ENCODE measurements at places on chromosomes 12 and 14.

DNA sequence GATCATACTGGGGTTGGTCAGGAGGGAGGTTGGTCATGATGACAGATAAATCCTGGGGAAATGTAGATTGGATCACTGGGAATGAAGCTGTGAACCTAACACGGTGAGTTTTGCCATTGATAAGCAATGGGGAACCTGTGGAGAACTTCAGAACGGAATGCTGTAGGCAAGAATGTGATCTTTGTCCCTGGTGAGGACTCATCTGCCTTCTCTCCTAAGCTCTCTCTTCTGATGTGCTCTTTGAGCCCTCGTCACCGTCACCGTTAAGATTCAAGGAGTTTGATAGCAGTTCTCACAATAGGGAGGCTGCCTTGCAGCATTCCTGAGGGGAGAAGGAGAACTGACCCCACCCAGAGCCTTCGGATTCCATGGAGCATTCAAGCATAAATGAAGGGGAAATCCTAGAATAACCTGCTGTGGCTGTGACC lies 217.6 kb downstream of the ANO6 start:
- no peak for DNase-seq

DNA sequence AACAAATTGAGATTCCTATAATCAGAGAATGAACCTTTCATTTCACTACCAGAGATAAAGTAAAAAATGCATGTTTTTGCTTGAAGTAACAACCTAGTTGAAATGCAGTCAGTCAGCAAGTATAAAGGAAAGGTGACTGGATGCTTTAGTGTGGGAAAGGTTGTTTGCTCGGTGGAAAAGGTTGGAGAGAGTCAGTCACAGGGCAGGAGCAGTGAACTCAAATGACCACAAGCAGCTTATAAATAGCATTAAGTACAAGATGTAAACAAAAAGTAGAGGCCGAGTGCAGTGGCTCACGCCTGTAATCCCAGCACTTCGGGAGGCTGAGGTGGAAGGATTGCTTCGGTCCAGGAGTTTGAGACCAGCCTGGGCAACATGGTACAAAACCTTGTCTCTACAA lies 98.1 kb upstream of the FGD4 start:
- DNase-seq = no peak

GRCh38 chr12:66900616-66901015 lies 221.7 kb upstream of the GRIP1 start:
- DNase-seq = no peak

DNA sequence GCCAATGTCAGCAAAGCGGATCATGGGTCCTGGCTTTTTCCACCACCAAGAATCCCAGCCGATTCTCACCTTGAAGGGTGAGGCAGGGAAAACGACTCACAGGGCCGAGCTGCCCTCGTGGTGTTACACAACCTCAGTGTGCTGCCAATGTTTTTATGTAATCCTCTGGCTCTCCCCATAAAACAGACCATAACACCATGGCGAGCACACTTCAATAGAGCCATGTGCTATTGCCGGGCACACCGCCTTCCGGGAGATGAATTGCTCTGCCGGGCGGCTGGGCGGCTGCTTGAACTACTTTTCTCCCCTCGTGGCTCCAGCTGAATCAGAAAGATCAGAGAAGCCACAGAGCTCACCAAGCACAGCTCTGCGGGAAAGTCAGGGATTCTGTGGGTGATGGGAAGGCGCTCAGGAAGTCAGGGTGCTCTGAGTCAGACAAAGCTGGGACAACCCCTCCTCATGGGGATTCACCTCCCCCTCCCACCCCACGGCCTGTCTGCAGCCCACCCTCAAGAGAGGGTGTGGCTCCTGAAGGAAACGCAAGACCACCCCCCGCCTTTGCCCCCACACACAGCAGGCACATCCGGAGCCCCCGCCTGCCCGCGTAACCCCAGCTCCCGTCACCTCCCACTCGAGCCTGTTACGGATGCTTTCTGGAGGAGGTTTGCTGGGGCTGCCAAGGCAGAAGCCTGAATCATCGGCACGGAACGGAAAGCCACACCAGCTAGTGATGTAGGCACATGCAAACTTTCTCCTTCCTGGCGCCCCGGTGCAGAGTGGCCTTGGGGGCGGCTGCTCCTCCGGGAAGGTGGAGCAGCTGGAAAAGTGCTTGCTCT lies 1.8 kb downstream of the GALNT9 start:
- peak; percentile 22 for DNase-seq

DNA sequence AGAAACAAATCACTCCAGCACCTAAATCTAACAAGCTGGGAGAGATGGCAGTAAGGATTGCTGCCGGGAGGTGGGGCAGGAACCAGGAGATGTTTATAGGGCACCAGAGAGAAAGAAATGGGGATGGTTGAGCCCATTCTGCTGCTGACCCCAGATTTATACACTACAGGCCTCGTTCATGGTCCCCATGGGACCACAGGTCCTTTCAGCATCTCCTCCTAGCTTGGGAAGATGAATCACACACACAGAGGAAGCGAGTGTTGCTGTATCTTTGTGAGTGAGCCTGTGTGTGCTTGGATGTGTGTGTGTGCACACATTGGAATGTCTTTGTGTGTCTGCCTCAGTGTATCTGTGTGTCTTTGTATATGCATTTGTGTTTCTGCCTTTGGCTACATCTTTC lies 49.7 kb upstream of the FICD start:
- DNase-seq = no peak

GRCh38 chr12:55789171-55789570 lies 28.4 kb downstream of the SARNP start:
- DNase-seq = no peak

DNA sequence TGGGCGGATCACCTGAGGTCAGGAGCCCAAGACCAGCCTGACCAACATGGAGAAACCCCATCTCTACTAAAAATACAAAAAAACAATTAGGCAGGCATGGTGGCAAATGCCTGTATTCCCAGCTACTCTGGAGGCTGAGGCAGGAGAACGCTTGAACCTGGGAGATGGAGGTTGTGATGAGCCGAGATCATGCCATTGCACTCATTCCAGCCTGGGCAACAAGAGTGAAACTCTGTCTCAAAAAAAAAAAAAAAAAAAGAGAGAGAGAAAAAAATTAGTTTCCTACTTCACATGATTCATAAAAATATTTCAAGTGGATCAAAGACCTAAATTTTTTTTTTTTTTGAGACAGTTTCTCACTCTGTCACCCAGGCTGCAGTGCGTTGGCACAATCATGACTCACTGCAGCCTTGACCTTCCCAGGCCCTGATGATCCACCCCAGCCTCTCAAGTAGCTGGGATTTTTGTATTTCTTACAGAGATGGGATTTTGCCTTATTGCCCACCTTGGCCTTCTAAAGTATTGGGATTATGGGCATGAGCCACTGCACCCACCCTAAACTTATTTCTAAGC lies 24.9 kb downstream of the FCF1 start:
- no peak for DNase-seq

- no peak for DNase-seq
These were observed 99.0 kb downstream of the ESR2 start for GRCh38 chr14:64195199-64195598.

- DNase-seq = no peak
These were observed 87.0 kb downstream of the DNAI7 start for GRCh38 chr12:25107920-25108319.

DNA sequence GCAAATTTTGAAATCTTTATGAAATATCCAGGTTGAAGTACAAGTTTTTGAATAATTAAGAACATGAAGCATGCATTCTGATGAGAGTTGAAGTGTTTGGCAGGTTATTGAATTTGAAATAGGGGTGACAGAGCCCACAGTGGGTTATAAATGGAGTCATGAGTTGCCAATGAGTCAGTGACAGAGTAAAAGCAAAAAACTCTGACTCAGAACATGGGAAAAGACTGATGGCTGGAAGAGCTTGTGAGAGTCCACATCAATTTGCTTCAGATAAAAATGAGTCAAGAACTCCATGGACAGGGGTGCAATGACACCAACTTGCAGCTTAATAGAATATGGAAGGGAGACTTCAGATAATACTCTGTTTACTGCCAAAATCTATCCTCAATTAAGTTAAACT lies 105.3 kb downstream of the SLC6A15 start:
- no peak for DNase-seq

DNA sequence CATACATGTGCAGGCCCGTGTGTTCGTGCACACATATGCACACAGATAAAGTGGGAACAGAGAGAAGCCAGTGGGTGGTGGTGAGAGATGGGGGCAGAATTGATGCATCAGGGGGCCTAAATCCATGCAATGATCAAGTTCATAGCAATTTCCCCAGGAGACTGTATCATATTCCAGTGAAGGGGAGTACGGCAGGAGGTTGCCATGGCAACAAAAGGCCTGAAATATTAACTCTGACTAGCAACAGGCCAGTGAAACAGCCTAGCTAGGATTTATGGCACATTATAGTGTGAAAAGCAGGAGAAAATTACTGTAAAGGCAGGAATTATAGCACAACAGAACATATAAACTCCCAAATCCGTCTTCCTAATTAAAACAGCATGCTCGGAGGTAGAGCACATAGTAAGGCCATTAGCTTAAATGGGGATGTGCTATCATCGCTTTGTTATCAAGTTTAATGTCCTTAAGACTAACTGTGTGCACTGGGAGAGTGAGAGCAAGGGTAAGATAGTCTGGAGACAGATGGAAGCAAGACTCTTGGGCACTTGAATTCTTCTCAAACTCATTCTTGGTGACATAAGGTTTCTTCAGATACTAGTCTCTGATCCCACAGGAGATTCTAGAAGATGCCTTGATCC lies 806.3 kb downstream of the DIO2 start:
- DNase-seq = no peak

GRCh38 chr14:20427231-20428009 lies 8.5 kb downstream of the KLHL33 start:
- no peak for DNase-seq

DNA sequence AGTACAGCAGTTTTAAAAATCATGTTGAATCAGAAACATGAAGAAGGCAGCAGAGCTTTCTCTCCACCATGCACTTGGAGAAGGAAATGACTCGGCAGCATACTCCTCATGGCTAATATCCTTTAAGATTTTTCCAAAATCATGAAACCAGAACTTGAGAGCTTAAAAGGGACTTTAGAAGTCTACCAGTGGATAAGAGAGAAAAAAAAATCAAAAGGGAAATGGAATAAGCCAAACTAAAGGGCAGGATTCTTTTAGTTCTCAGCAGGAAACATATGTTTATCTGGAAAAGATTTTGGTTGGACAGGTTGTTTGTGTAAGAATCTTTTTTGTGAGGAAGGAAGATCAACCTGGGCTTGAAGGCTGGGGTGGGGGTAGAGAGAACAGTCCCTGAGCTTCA lies 111.8 kb downstream of the PRKCH start:
- DNase-seq = no peak

- DNase-seq = no peak
These were observed 398.5 kb downstream of the FSCB start for GRCh38 chr14:44108601-44109000.

GRCh38 chr12:55742719-55743405 lies at the start of gene GDF11:
TSS of gene GDF11 (plus strand) at chr12:55743122. CDS start at chr12:55743317, 195 bp downstream.
- peak; percentile 51 for DNase-seq

DNA sequence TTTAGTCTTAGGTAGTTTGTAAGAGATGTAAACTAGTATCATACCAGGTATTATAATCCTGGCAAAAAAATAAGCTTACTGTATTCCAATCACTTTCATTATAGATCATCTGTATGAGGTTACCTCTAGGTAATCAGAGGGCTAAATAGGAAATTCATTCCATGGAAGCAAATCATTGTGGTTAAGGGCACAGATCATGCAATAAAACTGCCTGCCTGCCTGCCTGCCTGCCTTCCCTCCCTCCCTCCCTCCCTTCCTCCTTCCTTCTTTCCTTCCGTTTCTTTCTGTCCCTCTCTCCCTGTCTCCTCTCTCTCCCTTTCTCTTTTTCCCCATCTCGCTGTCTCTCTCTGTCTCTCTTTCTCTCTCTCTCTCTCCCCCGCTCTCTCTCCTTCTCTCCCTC lies 3.2 kb upstream of the CLEC9A start:
- DNase-seq = no peak

GRCh38 chr12:102232446-102232845 lies 34.8 kb upstream of the PMCH start:
- DNase-seq = no peak

GRCh38 chr12:92437452-92437851 lies 265.3 kb upstream of the PLEKHG7 start:
- no peak for DNase-seq

GRCh38 chr12:22287776-22288621 lies 46.5 kb downstream of the ST8SIA1 start:
- no peak for DNase-seq

DNA sequence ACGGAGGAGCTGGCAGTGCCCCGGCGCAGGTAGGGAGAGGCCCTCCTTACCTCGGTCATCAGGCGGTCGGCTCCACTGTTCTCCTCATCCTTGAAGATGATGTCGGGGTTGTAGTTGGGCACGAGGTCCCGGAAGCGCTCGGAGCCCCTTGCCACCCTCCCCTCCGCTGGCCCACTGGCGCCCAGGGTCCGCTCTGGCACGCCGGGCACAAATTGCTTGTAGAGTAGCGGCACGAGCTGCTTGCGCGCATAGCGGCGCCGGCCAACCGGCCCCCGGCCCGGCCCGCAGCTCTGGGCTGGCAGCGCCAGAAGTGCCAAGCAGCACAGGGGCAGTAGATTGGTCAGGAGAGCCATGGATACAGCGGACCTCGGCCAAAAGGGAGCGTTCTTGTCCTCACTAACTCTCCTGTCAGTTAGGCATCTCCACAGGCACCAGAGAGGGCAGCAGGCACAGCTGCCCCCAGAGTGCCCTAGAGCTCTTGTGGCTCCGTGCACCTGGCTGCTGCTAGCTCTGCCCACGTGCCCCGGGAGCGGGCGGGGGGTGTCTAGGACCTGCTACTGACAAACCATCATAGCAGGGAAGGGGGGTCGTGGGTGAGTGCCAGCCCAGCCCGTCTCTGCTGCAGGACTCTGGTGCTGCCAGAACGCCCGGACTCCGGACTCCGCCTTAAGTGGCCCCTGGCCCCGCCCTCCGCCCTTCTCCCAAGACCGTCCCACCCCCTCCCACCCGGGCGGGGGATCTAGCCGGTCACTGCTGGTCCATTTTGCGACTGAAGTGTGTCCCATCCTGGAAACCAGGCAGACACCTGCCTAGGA lies at the start of gene DHH:
DHH (minus strand) TSS at position 642 of the 815 bp plus-strand sequence; CDS start at position 353, 289 bp downstream.
- no peak for DNase-seq

- no peak for DNase-seq
These were observed 319.8 kb downstream of the PPFIA2 start for GRCh38 chr12:81439344-81439743.

- no peak for DNase-seq
These were observed 263.9 kb downstream of the FBXL14 start for GRCh38 chr12:1330477-1330827.

DNA sequence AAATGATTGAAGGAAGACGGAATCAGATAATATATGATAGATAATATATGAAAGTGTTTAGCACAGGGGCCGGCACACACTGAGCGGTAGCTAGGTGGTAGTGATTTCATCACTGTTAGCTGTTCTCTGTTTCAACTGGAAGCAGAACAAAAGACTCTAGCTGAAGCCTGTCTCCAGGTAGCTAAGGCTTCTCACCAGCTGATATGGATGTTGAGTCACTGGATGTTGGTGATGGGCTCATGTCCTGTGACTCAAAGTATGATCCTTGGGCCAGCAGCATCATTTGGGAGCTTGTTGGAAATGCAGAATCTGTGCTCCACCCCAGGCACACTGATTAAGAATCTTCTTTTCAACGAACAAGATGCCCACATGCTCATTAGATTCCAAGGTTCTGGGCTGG lies 21.7 kb upstream of the KCNA5 start:
- no peak for DNase-seq

Measured in activated T-helper 1 cell treated with anti-CD3 and anti-CD28 coated beads, Interleukin-2, amount 50 U/mL, for 16 hours (primary cell).